ENCODE measurements at places on chromosomes 4 and X. TPM values are rescaled to one million over a fixed set of nuclear protein-coding genes. Genes with fewer than 3 reads are reported as not detected.

Gene ARHGAP6
- polyA plus RNA-seq = not detected

Gene MBNL3
- polyA plus RNA-seq = 257 TPM

Gene FRAS1
- 22.5 TPM for polyA plus RNA-seq

Gene DCAF8L2
- not detected for polyA plus RNA-seq

Gene SRPX2
- 6.7 TPM for polyA plus RNA-seq

Gene MID2
- not detected for polyA plus RNA-seq

Gene BEX5
- not detected for polyA plus RNA-seq

DNA sequence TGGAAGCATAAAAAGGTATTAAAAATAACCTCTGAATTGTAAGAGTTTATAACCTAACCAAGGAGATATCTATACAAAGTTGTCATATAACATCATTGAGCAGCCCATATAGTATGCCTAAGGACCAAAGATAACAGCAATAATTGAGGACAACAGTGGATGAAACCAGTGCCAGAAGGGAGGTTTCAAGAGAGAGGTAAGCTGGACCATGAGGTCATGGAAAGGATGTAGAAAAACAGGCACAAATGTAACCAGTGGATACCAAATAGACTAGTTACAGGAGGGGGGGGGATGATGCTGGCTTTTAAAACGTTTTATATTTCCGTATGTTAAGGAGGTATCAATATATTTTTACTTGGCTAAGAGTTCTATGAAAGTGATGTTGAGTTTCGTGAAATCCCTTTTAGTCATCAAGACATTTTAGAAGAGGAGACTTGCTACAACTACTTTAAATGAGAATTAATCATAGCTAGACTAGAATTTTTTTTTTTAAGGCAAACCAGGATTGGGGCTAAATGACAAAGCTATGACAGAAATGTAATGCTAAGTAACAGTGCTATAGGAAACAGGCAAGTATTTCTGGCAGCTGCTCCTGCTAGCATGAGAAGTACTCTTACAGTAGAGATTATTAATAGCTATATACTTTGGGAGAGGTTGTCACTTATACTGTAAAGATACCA is 161.1 kb downstream of the FBXW7 start:
- DNase-seq = no peak

DNA sequence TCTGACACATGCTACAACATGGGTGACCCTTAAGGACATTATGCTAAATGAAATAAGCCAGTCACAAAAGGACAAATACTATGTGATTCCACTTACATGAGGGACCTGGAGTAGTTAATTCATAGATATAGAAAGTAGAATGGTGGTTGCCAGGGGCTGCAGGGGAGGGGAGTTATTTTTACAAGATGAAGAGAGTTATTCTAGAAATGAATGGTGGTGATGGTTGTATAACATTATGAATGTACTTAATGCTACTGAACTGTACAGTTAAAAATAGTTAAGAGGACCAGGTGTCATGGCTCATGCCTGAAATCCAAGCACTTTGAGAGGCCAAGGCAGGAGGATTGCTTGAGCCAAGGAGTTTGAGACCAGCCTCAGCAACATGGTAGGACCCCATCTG is 59.5 kb upstream of the MSANTD1 start:
- no peak for DNase-seq

GRCh38 chrX:40085714-40086113 is 12.0 kb downstream of the BCOR start:
- no peak for DNase-seq

DNA sequence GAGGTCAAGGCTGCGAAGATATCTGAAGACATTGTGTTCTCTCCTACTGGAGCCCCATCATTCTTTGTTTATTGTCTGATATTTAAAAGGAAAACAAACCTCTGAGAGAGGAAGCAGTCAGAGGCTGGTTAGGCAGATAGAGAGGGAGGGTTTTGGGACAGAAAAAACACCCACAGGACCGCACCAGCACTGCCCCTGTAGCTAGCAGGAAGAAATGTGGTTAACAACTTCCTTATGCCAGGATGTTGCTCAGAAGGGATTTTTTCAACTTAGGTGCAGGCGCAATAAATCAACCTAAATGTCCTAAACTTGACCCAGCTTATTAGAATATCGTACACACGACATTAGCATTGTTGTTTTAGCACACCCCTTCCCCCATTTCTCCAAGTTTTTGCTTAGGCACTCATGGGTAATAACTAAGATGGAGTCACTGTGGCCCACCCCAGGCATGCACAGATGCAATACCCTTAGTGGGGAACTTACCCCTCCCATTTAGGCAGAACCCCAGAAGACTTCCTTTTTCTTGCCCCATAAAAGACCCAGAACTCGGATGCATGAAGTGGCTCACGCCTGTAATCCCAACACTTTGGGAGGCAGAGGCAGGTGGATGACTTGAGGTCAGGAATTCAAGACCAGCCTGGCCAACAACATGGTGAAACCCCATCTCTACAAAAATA is 2.8 kb upstream of the ZNF718 start:
- no peak for DNase-seq

GRCh38 chr4:71063711-71064110 is 70.3 kb downstream of the DCK start:
- DNase-seq = no peak

GRCh38 chrX:68288127-68288526 is 145.2 kb downstream of the OPHN1 start:
- no peak for DNase-seq

DNA sequence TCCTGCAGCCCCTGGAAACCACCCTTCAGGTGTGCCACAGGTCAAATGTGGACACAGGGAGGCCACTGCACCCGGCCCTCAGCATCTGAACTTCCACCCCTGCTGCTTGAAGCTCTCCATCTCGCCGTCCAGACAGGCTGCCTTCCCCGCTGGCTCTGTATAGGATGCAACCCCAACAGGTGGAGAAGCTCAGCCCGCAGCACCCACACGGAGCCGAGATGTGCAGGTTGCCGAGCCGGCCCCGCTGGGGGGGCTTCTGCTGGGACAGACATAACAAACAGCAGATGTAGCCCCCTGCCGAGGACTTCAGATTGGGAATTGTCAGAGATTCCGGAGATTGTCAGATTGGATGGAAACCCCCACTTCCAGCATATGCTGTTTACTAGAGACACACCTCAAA is 20.5 kb downstream of the TMEM187 start:
- DNase-seq = no peak

- no peak for DNase-seq
These were observed 854.9 kb upstream of the HTR2C start for GRCh38 chrX:113728937-113729336.

GRCh38 chr4:103498161-103499070 is 221.4 kb downstream of the TACR3 start:
- no peak for DNase-seq

- DNase-seq = no peak
These were observed 8.1 kb downstream of the ENPEP start for GRCh38 chr4:110484029-110484428.

DNA sequence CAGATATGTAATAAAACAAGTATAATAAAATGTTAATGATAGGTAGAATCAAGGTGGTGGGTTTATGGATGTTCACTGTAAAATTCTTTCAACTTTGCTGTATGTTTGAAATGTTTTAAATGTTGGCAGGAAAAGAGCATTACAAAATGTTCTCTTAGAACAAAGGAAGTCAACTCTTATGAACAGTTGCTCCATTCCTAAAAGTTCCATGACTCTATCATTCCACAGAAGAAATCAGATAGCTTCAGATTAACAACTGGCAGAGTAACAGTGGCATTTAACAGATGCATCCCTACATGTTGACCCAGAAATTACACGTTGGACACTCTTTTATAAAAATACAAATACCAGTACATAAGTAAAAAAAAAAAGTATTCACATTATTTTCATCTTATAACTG is 2023.7 kb downstream of the ARAP2 start:
- DNase-seq = no peak

GRCh38 chr4:187910741-187911140 is 84.8 kb upstream of the ZFP42 start:
- no peak for DNase-seq

DNA sequence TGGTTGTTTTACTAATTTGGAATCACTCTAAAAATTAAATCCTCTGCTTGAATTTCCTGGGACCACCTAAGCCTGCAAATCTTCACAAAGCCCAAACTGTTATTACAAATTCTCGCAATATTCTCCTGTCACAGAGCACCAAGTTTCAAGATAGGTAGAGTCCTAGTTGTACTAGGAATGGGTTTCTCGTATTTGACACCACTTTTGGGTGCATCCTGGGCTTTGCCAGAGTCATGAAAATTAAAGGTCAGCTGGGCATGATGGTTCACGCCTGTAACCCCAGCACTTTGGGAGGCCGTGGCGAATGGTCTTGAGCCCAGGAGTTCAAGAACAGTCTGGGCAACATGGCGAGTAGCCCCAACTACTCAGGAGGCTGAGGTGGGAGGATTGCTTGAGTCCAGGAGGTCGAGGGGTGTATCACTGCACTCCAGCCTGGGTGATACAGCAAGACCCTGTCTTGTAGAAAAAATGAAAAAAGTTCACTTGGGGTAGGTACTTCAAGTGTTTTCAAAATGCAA is 30.6 kb upstream of the MANBA start:
- no peak for DNase-seq

- no peak for DNase-seq
These were observed 45.8 kb downstream of the KDR start for GRCh38 chr4:55079451-55080173.

DNA sequence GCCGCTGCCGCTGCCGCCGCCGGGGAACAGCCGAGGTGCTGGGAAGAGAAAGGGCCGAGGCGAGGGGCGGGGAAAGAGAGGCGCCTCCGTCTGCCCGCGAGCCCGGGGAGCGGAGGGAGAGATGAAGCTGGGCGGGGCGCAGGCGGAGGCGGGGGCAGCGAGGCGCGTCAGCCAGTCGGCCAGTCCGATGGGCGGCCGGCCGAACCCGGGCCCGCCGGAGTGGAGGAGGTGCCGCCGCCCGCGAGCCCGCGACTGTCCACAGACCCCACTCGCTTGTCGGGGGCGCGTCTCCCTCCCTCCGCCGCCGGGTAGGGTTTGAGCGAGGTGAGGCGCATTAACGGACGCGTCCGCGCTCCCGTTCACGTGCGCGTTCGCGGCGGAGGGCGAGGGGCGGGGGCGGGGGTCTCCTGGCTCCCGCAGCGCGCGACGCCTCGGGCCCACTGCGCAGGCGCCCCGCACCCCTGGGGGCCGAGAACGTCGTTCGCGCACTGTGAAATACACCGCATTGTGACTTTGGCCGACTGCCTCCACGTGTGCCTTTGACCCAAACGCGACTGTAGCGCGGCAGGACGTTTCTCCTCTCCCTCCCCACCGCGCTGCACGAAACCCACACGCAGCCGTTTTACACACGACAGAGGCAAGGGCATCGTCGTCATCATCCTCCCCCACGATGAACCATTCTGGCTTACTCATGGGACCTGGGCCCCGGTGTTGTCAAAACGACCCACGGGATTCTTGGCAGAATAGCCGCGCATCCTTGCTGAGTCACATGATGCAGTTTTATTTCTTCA is at the start of gene NUDT11:
NUDT11 (minus strand) TSS at position 92 of the 791 bp plus-strand sequence. CDS start 148 bp downstream, outside the sequence.
- no peak for DNase-seq

DNA sequence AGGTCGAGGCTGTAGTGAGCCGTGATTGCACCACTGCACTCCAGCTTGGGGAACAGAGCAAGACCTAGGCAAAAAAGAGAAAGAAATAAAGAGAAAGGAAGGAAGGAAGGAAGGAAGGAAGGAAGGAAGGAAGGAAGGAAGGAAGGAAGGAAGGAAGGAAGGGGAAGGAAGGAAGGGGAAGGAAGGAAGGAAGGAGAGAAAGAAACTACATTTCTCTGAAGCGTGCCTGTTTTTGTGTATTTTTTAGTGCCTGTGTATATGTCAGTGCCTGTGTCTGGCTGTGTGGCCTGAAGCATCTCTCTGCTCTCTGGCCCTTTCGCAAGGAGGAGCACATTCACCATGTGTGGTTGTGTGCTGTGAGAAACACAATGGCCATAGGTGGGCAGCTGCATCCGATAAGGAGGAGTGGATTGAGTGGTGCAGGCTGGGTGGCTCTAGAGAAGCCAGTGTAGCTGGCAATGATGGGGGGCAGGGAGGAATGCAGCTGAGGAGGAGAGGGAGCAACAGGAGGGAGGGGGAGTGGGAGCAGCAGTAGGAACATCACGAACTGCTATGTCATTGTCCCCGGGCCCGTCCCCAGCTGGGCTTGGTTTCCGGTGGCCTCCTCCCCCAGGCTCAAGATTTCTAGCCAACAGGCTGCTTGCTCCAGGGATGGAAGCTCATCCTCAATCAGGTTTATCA is 11.4 kb downstream of the SYN1 start:
- no peak for DNase-seq

DNA sequence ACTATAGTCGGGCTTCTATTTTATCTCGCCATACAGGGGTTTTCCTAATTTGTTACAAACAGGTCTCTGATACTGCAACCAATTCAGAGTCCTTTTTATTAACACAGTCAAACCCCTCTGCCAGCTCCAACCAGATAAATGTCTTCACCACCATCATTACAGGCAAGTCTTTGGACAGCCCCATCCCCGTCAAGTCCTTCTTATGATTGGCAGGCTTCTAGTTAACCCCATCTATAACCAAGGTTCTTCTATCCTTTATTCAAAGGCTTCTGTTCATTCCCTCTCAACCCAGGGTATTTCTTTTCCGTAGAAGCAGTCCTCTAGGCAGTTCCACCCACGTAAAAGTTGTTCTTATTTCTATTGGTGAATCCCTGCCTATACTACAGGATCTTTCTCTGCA is 29.9 kb upstream of the FOXR2 start:
- no peak for DNase-seq

GRCh38 chr4:6071191-6071958 is 53.1 kb upstream of the C4orf50 start:
- no peak for DNase-seq

DNA sequence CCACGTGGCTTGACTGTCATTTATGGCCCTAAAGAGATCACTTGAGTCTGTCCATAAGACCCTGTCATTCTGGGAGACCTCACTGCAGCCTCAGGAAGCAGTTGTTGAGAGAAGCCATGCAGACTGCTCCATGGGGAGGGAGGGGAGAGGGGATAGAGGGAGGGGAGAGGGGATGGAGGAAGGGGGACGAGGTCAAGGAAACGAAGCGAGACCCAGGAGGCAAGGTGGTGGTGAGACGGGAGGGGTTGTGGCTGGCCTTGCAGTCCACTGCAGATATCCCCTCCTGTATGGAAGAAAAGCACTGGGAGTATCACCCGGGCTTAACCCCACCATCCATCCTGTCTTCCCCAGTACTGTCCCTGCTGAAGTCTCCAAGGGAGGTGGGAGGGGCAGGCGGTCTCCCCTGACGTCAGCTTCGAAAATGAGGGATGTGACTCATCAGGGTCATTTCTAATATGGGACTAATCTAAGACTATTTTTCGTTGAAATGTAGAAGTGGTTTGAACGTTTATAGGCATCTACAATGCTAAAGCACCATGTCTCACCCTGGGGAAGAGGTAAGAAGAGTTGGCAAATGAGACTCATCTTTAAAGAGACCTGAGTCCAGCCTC is 5.6 kb downstream of the TMEM255A start:
- DNase-seq = no peak
